BJ (cell line): ENCODE measurements at places on chromosomes 1 and 21. TPM values are rescaled to one million over a fixed set of nuclear protein-coding genes. Genes with fewer than 3 reads are reported as not detected.

DNA sequence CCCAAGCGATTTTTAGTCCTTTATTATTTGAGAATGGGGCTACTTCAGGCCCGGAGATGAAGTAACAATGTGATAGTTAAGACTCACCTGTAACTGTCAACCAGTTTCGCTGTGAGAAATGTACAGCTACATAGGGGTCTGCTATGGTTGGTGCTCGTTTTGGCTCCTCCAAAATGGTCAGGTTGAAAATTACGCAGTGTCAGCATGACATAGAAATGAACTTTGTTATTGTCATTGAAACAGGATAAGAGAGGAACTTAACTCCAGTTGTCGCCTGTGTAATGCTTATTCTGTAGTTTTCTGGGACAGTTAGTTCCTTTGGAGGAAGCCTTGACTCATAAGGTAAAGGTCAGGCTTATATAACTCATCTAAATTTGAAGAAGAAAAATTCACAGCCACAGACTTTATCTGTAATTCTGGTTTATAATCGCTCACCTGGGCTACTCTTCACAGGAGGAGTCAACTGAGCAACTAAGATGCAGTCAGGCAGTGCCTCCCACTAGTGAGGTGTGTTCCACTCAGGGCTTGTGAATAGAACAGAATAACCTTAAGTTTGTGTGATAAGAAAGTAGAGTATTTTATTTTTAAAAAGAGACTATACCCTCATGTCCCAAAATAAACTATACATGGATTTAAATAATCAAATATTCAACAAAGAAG lies 130.9 kb downstream of the CD247 start:
- no peak for DNase-seq

The USH2A gene
- under 0.01 TPM in 1 of 2 replicates, not detected in the other for polyA plus RNA-seq

- DNase-seq: no peak
Observed at GRCh38 chr1:82260666-82261065, 459.9 kb downstream of the ADGRL2 start.

DNA sequence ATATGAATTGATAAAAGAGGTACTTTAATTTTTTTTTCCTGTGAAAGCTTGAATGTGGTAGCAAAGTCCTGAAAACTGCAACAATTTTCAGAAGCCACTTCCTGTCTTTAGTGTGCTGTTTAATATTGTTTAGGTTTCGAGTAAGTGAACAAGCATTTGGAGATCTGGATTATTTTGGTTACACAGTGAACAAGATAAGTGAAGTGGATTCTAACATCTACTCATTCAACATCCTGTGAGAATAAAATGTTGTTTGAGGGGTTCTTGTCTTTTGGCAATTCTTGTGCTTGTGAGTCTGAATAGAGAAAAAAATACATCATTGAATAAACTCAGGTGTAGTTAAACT lies 35.2 kb upstream of the PLA2G4A start:
- DNase-seq: no peak

GRCh38 chr1:200183637-200184036 lies 156.1 kb downstream of the NR5A2 start:
- DNase-seq: no peak

DNA sequence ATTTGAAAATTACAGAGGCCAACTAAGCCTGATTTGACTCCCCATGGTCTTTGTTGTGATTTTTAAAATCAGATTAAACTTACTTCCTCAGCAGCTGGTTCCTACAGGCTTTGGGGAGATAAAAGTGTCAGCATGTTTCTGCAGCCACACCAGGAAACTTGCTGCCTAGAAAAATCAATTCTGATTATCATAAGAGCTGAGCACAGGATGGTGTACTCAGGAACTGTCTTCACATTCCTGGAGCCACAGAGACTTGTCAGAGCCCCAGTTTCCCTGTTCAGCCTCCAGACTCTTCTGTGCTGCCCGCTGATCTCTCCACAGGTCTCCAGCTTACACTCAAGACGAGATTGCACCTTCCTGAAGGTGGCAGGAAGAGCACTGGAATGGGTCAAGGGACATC lies 23.9 kb downstream of the RAB3B start:
- no peak for DNase-seq

GRCh38 chr1:154006136-154006535 lies 15.6 kb downstream of the RPS27 start:
- no peak for DNase-seq

DNA sequence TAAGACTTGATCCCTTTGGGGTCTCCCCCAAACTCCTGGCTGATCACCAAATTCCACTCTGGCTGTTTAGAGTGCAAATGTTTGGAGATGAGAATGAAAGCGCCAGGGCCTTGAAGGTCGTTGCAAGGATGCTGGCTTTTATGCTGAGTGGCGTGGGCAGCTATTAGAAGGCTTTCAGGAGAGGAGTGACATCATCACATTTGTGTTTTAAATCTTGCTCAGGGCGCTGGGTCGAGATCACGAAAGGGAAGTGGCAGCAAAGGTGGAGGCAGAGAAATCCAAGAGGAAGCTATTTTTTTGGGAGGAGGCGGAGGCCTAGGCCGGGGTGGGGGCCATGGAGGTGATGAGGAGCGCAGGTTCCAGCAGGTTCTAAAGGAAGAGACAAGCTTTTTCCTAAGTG lies 49.3 kb downstream of the PDE9A start:
- no peak for DNase-seq

The GJB5 gene
- not detected in 2 replicates for polyA plus RNA-seq

The PLD5 gene
- polyA plus RNA-seq: not detected in 2 replicates

- no peak for DNase-seq
Observed at GRCh38 chr21:46550116-46550941, 54.6 kb downstream of the S100B start.

- DNase-seq: no peak
Observed at GRCh38 chr1:97632075-97632474, 288.8 kb downstream of the DPYD start.

DNA sequence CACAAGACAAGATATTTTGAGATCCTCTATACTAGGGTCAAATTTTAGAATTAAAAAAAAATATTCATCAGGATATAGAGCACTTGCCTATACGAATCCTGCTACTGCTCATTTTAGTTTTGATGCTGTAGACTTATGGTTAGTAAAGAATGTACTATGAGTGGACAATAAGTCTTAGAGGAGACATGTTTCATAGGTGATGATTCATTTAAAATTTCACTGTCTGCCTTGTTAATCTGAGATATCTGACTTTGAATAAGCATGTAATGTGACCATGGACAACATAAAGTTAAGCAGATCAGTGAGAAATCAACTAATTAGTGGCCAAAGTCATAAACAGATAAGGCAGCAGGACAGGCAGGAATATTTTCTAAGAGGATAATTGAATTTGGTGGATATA lies 106.8 kb upstream of the HP1BP3 start:
- no peak for DNase-seq

- DNase-seq: no peak
Observed at GRCh38 chr1:209235166-209235565, 348.3 kb upstream of the CAMK1G start.

The PGLYRP3 gene
- not detected in 2 replicates for polyA plus RNA-seq

GRCh38 chr1:213035573-213035972 lies 15.5 kb upstream of the RPS6KC1 start:
- DNase-seq: no peak

DNA sequence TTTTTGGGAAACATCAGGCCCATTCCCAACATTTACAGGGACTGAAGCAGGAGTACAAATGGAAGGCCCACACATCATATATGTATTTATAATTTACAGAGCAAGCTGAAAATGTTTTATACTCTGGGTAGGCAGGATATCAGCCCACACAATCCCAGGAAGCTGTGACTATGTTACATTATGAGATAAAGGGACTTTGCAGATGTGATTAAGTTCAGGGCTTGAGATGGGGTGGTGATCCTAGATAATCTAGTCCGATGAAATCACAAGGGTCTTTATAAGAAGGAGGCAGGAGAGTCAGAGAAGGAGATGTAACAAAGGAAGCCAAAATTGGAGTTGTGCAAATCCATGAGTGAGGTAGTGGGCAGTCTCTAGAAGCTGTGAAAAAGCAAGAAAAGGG lies 160.5 kb downstream of the PDE4B start:
- DNase-seq: no peak

The LCE1D gene
- polyA plus RNA-seq: not detected in 2 replicates

DNA sequence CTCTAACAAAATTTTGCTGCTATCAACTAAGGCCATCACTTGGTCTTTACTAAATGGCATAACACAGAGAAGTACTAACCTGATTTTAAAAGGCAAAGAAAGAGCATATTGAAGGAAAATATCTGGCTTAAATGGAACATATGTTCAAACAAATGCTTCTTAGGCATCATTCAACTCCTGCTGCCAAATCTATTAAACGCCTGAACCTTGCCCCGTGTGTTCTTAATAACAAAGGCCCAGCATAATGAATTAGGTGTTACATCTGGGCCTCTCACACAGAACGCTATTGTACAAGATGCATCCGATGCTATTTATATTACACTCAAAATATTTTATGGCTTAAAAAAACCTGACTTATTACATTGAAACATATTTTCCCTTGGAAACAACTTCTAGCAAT lies 48.4 kb downstream of the B3GALNT2 start:
- DNase-seq: no peak

The HJV gene
- polyA plus RNA-seq: not detected in 2 replicates

The B4GALT2 gene
- 60.2 and 82.2 TPM in 2 replicates for polyA plus RNA-seq

The GBP2 gene
- 7.5 and 7.8 TPM in 2 replicates for polyA plus RNA-seq

The MAP3K6 gene
- polyA plus RNA-seq: 9.3 and 18.0 TPM in 2 replicates

DNA sequence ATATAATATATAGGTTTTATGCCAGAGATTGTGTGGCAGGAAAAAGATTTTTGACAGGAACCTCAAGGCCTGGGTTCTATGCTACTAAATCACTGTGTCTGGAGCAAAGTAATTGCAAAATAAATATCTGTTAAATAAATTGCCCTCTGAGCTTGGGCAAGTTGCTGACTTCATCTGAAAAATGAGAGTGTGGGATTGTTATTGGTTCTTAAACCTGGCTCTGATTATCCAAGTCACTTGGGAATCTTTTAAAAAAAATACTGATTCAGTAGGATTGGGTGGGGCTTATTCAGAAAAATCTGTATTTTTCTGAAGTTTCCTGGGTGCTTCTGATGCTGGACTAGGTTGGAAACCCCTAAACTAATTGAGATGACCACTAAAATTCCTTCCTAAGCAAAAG lies 174.1 kb upstream of the SGIP1 start:
- DNase-seq: no peak

DNA sequence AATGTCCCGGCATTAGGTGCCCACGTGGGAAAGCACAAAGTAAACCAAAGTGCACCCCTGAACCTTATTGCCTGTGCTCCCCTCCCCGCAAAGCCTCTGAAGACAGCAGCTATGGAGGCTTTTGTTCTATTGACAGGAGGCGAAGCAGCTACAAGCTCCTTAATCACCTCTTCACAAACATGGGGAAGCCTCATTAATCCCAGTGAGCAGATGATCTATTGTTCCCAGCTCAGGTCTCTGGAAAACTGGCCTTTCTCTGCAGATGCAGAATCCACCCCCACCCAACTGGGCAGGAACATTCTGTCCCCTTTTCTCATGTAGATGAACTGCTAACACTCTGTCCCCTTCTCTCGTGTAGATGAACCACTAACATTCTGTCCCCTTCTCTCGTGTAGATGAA lies 190.5 kb upstream of the CSF3R start:
- DNase-seq: no peak

DNA sequence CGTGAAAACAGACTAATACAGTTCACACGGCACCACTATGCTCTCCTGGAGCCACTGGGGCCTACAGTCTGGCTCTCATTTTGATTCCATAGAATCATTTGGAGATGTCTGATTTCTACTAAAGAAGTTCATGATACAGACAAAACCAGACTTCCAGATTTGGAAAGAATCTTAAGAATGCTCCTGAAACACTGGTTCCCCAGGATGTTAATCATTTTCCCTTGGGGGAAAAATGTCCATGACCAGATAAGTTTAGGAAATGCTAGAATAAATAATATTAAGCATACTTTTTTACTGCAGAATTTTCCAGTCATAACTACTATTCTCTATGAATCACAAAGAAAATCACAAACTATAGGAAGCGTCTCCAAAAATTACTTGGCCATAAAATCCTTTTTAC lies 63.0 kb upstream of the RGS7 start:
- no peak for DNase-seq

GRCh38 chr1:1116701-1117468 lies 996 bp upstream of the C1orf159 start:
- DNase-seq: no peak

- DNase-seq: no peak
Observed at GRCh38 chr1:72670902-72671301, 388.6 kb upstream of the NEGR1 start.

The LEPROT gene
- 66.2 and 95.5 TPM in 2 replicates for polyA plus RNA-seq

The HIPK1 gene
- 27.6 and 29.7 TPM in 2 replicates for polyA plus RNA-seq

The LAX1 gene
- polyA plus RNA-seq: 0.02 TPM in 1 of 2 replicates, not detected in the other

The AMIGO1 gene
- 2.9 and 3.4 TPM in 2 replicates for polyA plus RNA-seq

- DNase-seq: no peak
Observed at GRCh38 chr1:15883326-15883725, 35.8 kb downstream of the SPEN start.

The SPOCD1 gene
- polyA plus RNA-seq: 92.8 and 169 TPM in 2 replicates

DNA sequence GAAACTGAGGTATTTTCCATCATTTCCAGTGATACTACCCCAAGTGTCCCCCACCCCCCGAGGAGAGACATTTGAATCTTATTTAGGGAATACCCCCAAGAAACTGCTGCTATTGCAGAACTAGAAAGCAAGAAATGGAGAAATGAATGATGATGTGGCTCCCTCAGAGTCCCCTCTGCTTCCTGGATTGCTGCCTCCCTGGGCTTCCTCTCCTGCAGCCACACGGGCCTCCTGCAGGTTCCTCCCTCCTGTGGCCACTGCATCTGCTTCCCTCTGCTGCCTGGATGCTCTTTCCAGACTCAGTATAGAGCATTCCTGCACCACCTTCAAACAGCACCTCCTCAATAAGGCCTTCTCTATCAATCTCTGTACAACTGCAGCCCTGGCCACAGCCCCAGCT lies 69.3 kb downstream of the SLC25A24 start:
- DNase-seq: no peak

DNA sequence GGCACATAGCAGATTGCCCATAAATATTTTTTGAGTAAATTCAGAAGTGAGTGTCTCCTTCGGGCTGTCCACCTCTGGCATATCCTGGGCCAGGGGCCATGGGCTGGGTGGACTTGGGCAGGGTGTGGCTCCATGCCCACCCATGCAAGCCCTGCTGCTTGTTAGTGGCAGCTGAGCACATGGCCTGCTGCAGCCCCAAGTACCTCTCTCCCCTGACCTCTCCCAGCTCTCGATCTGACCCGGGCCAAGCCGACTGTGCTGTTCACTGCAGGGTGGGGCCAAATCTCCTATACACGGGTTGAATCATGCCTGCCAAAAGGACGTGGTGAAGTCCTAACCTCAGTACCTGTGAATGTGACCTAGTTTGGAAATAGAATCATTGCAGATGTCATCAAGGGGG lies 132.5 kb upstream of the C1orf174 start:
- DNase-seq: no peak

The RWDD3 gene
- polyA plus RNA-seq: 11.1 and 15.6 TPM in 2 replicates
